ENCODE measurements at places on chromosomes 1 and 21. TPM values are rescaled to one million over a fixed set of nuclear protein-coding genes. Genes with fewer than 3 reads are reported as not detected.

DNA sequence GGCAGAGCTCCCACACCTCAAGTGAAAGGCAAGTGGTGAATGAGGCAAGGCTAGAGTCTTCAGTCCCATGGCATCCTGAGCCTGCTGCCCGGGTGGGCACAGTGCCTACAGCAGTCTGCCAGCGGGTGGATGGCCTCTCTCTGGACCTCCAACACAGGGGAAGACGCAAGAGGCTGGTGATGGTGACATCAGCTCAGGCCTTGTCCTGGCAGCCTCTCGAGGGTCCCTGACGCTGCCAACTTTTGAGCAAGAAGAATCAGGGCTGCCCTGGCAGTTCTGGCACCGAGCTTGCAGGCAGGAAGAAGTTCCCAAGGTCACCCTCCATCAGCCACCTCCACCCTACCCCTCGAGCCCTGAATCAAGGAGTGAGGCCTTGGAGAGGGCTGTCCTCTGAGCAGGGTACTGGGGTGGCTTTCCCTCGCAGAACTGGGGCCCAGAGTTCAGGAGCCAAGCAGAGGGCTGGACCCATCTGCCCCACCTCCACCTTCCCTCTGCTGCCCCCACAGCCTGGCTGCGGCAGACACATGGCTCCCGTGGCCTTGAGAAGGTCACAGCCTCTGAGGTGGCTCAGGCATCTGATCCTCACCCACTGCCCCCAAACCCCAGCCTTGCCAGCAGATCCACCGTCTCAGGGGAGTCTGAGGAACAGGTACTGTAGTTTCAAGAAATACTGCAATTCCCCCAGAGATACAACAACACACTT lies 5.8 kb downstream of the RAP1GAP start:
- DNase-seq: no peak

DNA sequence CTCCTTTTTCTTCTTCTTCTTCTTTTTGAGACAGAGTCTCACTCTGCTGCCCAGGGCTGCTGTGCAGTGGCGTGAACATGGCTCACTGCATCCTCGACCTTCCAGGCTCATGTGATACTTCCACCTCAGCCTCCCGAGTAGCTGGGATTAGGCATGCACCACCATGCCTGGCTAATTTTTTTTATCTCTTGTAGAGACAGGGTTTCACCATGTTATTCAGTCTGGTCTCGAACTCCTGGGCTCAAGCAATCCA lies 13.0 kb upstream of the PADI1 start:
- no peak for DNase-seq

- DNase-seq: no peak
Observed at GRCh38 chr1:231028682-231029081, 11.4 kb downstream of the FAM89A start.

Gene ADGRL4
- total RNA-seq: not detected

Gene VSIG8
- total RNA-seq: not detected

Gene KLF17
- total RNA-seq: 10.9 TPM

Measured in glutamatergic neuron (in vitro differentiated cells).